A549 treated with RU486 at 1 μM for 4 hours (cell line): ENCODE measurements at places on chromosomes 3 and 15. TPM values are rescaled to one million over a fixed set of nuclear protein-coding genes. Genes with fewer than 3 reads are reported as not detected.

PLA2G4D gene
- total RNA-seq = not detected in 5 replicates

XYLB gene
- 3.6 to 4.6 TPM (median 4.0 TPM) in 5 replicates for total RNA-seq

CD80 gene
- not detected in 5 replicates for total RNA-seq

TTLL13 gene
- total RNA-seq = 0.27 to 0.61 TPM (median 0.39 TPM) in 4 of 5 replicates, not detected in the other

SENP8 gene
- 1.4 to 2.1 TPM (median 1.8 TPM) in 5 replicates for total RNA-seq

FAM81A gene
- total RNA-seq = 12.7 to 15.3 TPM (median 13.4 TPM) in 5 replicates

NOX5 gene
- 0.19 to 0.38 TPM (median 0.29 TPM) in 5 replicates for total RNA-seq

SLC12A1 gene
- not detected in 5 replicates for total RNA-seq

PAK2 gene
- 28.5 to 54.8 TPM (median 41.3 TPM) in 5 replicates for total RNA-seq

STAB1 gene
- not detected in 5 replicates for total RNA-seq

ABHD5 gene
- 16.4 to 23.3 TPM (median 18.3 TPM) in 5 replicates for total RNA-seq

PARL gene
- total RNA-seq = 62.9 to 73.2 TPM (median 65.7 TPM) in 5 replicates

FAM174B gene
- 6.0 to 9.6 TPM (median 8.2 TPM) in 5 replicates for total RNA-seq

MST1 gene
- 0.99 to 2.2 TPM (median 1.4 TPM) in 5 replicates for total RNA-seq

CHDH gene
- 1.8 to 3.4 TPM (median 2.4 TPM) in 5 replicates for total RNA-seq

FGF7 gene
- not detected in 5 replicates for total RNA-seq

PEX5L gene
- not detected in 5 replicates for total RNA-seq
